ENCODE measurements at places on chromosomes 3 and 15. TPM values are rescaled to one million over a fixed set of nuclear protein-coding genes. Genes with fewer than 3 reads are reported as not detected.
A peak's percentile ranks its signal among the peaks of the same experiment; 100 is the strongest.

DNA sequence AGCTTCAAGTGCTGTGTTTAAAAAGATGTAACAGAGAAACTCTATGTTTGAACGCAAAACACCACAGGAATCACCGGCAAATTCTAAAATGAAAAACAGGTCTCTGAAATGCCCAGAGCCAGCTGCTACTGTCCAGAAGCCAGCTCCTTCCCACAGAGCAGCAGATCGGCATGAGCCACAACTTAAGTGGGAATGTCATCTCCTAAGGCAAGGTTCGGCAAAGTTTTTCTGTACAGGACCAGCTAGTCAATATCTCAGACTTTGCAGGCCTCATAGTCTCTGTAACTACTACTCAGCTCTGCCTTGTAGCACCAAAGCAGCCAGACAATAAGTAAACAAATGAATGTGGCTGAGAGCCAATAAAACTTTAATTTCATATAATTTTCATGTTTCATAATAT lies 4.9 kb downstream of the PLOD2 start:
- peak; percentile 36 for DNase-seq

The ZDHHC19 gene
- total RNA-seq, result not detected

DNA sequence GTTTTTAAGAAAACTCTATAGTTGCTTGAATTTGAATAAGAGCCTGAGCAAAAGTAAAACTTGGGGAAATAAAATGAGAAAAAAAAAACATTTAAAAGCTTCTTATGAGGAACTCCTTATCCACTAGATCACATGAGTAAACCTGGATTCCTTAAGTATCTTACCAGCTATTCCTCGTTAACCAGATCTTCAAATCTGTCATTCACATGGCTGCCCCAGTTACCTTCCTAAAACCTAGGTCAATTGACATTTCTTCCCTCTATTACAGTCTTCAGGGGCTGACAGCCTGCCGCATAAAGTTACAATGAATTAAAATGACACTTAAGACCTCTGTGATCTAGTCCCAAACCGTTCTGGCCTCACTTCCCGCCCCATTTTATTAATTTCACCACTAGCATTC lies 583.6 kb downstream of the NR2F2 start:
- no peak for DNase-seq

The SH2D7 gene
- not detected for total RNA-seq

The GNAT1 gene
- not detected for total RNA-seq

Measured in Calu3 (cell line).